Activated CD8-positive, alpha-beta memory T cell treated with anti-CD3 and anti-CD28 coated beads for 1 hour (primary cell): ENCODE measurements at places on chromosomes 12 and 14.

- DNase-seq, result no peak
Observed at GRCh38 chr14:101827286-101827685, 65.8 kb downstream of the PPP2R5C start.

- DNase-seq, result no peak
Observed at GRCh38 chr12:29710104-29710503, 73.6 kb downstream of the TMTC1 start.

GRCh38 chr14:37594971-37595808, at the start of the genes FOXA1 and TTC6:
Gene FOXA1 (minus strand): TSS chr14:37595249. CDS start chr14:37594972, 277 bp downstream.
Gene TTC6 (plus strand): TSS chr14:37595629. CDS start chr14:37622065, 26,436 bp downstream.
- no peak for DNase-seq

- DNase-seq, result no peak
Observed at GRCh38 chr12:25997201-25997963, 38.9 kb downstream of the RASSF8 start.
